Lung microvascular endothelial cell (primary cell): ENCODE measurements at places on chromosomes 11 and 22. TPM values are rescaled to one million over a fixed set of nuclear protein-coding genes. Genes with fewer than 3 reads are reported as not detected.

DNA sequence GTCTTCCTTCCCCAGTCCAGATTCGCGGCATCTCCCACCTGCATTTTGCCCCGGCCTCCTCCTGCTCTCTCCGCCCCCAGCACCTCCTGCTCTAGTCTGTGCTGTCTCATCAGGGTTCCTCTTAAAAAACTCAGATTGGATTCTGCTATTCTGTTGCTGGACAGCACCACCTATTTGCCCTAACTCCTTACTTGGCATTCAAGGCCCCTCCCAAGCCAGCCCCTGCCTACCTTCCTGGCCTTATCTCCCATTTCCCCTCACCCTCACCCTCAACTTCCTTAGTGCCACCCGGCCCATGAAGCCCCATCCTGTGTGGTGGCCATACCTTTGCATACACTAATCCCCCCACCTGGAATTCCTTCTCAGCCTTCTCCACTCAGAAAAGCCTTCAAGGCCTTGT, 59.9 kb upstream of the PRDM11 start:
- DNase-seq = no peak

- peak; percentile 94 for DNase-seq
These were observed 7.9 kb downstream of the ATG16L2 start for GRCh38 chr11:72821920-72822799.

DNA sequence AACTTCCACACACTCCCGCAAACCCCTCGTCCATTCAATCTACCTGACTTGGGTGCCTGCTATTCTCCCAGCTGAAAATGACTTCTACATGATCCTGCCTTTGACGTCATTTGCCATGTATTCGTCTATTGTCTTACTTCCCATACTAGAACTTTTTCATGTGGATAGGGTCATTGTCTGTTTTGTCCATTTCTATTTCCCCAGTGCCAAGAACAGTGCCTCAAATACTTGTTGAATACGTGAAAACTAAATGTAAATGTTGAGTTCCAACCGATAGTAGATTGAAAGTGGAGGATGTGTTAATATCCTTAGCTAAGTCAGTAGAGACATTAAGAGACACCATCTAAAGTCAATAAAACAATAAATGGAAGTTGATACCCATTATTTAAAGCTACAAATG, 935 bp downstream of the TRIM68 start:
- DNase-seq = peak; percentile 46

Gene FIBIN
- total RNA-seq = not detected in 2 replicates

DNA sequence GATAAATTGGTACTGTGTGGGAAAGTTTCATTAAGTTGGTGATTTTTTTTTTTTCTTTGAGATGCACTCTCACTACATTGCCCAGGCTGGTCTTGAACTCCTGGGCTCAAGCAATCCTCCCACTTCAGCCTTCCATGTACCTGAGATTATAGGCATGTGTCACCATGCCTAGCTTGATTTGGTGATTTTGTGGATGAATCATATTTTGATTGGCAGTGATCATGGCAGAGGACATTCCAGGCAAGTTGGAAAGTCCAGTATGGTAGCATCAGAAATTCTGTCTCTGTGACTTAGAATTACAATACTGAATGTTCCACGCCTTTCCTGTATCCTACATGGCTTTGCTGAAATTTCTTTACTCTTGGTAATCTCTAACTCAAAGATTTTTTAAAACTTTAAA, 49.4 kb downstream of the HORMAD2 start:
- no peak for DNase-seq

Gene CRYAB
- total RNA-seq = 0.22 and 0.60 TPM in 2 replicates

Gene FAM181B
- not detected in 2 replicates for total RNA-seq
